ENCODE measurements at places on chromosomes 6 and 20.

DNA sequence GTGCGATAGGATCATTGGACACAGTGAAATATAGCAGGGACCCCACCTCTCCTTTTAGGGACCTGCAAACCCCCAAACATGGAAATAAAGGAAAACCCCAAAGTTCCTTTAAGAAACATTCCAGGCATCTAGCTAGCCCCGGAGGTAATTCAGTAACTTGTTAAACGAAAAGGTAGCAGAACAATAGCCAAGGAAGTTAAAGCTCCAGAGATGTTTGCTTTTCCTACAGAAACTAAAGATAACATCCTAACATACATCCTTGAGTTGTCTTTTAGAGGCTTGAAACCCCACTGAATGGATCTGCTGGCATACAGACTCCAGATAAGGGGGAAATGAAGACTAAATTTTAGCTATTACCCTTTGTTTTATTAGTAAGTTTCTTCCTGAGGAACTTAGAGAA, 51.0 kb downstream of the FAM184A start:
- DNase-seq, result no peak

DNA sequence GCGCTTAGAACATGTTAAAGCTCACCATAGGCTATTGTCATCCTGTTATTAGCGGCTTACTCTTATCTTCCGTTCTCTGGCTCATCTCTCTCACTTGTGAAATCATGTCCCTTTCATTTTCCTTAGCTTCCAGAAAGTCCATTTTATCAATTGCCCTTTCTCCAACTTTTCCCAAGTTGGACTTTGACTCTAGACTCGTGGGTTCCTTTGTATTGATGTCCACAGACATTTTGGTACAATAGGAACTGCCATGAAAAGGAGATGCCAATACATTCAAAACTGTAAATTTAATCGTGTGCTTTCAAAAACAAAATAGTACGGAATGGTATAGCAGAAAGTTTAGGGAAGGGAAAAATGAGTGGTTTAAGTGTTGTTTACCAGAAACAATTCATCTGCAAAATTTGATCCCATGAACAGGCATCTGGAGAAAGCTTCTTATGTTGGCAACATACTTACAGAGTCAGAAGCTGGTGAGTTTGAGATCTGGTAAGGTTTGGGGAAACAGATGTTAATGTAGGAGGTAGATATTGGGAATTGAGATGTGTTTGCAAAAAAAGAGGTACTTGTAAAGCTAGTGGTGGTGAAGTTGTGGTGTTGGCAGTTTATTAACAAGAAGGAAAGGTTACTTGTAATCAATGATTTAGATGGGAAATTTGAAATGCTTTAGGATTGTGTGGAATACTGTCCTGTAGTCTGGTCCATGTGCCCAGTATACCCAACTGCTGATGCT, 10.2 kb upstream of the HIVEP1 start:
- no peak for DNase-seq

- peak; percentile 81 for DNase-seq
Observed at GRCh38 chr6:132063204-132063603, 112.0 kb upstream of the CCN2 start.

DNA sequence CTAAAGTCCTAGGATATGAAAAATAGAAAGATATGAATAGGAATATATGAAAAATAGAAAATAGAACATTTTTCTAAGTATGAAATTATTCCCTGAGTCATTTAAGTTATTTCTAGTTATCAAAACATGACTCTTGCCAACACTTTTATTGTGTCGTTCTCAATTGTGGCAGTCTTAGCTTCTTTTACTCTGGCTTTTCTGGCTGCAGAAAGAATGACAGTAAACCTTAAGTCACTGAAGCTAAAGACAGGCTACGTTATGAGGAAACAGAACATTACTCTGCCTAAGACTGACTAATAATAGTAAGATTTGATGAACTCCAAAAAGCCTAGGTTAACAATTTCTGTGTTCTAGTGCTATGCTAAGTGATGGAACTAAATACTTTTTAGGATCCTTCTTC, 74.6 kb downstream of the AIG1 start:
- DNase-seq, result no peak

GRCh38 chr20:37189416-37190016, 10.2 kb upstream of the MROH8 start:
- no peak for DNase-seq

GRCh38 chr20:13291157-13291556, 70.1 kb downstream of the ISM1 start:
- DNase-seq, result no peak

DNA sequence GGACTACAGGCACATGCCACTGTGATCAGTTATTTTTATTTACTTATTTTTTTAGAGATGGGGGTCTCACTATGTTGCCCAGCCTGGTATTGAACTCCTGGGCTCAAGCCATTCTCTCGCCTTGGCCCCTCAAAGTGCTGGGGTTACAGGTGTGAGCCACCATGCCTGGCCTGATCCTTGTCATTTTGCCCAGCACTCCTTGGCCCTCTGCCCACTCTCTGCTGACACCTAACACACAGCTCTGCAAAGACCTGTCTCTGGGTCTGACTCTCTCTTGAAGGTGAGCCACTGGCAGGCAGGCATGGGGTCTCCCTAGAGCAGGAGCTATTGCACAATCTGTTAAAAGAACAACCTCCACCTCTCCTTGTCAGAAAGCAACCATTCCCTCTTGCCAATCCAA, 155.6 kb downstream of the ZFP64 start:
- no peak for DNase-seq

DNA sequence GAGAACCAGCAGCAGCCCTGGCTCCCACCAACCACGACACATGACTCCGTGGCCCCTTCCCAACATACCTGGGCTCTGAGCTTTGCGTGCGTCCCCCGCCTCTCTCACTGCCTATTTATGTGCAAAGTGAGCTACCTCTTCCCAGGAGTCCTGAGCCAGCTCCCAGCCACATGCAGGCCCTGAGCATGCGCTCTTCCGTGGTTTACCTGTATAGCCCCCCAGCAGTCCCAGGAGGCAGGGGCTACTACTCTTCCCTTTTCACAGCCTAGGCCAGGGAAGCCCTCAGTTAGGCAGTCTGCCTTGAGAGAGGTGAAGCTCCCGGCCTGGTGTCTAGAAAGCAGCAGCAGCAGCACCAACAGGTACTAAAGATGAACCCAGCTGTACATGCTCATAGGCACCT, 114.8 kb upstream of the CDYL start:
- DNase-seq, result no peak

GRCh38 chr20:41089555-41089954, 47.8 kb upstream of the PLCG1 start:
- no peak for DNase-seq

- peak; percentile 60 for DNase-seq
Observed at GRCh38 chr6:147782302-147782701, 273.8 kb downstream of the SAMD5 start.

- DNase-seq, result no peak
Observed at GRCh38 chr20:54668271-54669039, 193.1 kb downstream of the DOK5 start.

GRCh38 chr6:125149256-125150144, 4.1 kb upstream of the TPD52L1 start:
- peak; percentile 50 for DNase-seq

- peak; percentile 79 for DNase-seq
Observed at GRCh38 chr6:140078561-140079125, 704.2 kb upstream of the CITED2 start.

- DNase-seq, result peak; percentile 18
Observed at GRCh38 chr6:72386324-72386723, 235.5 kb upstream of the KCNQ5 start.

DNA sequence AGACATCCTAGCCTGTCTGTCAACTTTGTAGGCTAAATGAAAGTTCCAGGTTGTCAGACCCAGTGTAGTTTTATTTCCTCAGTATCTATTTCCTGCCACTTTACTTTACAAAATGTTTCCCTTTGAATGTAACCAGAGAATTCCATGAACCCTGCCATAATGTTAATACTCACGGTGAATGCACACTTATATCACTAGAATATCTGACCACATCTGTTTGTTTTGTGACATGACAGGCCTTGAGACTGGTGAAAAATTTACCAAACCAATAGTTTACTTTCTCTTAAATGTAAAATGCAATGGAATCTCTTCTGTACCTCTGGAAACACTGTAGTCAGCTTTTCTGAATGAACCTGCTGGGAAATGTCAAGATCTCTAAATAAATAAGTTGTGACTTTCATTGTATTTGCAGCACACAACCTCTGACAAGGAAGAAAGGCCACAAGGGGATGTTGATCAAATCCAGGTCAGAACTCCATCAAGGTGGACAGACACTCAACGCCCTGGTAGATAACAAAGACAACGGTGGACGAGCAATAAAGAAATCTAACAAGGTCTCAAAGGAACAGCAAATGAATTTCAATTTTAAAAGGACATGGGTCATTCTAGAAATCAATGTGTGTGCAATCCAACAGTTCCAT, 59.2 kb downstream of the BACH2 start:
- no peak for DNase-seq
